NCI-H1436 treated with DMSO at 0.1 percent for 48 hours (cell line): ENCODE measurements at places on chromosomes 12 and 14.

- no peak for DNase-seq
Measured at GRCh38 chr12:174124-174523, 39.8 kb downstream of the SLC6A12 start.

DNA sequence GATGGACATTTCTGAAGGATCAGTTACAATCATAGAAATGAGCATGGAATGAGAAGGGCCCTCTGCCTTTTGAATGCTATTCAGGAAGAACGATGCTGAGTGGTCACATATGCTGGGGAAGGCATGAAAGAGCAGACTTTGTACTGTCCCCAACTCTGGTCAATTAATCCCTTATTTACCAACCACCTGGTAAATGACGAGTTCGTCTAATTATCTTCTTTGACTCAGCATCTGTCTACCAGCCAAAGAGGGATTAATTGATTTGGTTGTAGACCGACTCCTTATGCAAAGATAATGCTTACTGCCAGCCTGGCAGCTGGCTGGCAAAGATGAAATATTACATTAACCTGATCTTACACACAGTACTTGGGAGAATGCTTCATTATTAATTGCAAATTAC lies 152.2 kb downstream of the CHST11 start:
- DNase-seq, result peak; percentile 52

GRCh38 chr14:43356979-43357545 lies 1150.0 kb downstream of the FSCB start:
- no peak for DNase-seq

DNA sequence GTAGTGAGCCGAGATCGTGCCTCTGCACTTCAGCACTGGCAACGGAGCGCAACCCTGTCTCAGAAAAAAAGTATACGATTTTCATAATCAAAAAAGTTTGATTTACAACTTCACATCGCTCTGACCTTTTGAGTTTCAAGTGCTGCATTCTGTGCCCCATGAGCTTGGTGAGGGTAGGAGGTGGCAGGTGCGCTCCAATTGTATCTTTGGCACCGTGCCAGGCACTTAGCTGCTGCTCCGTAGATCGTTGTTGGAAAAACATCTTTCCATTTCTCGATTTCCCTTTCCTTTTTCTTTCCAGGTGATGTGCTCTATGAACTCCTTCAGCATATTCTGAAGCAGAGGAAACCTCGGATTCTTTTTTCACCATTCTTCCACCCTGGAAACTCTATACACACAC lies 203.7 kb downstream of the ETV6 start:
- peak; percentile 53 for DNase-seq

- DNase-seq, result no peak
Measured at GRCh38 chr12:123966596-123966995, 6.0 kb downstream of the CCDC92 start.

- no peak for DNase-seq
Measured at GRCh38 chr12:78696267-78696666, 168.3 kb upstream of the SYT1 start.

GRCh38 chr12:3605692-3606091 lies 114.7 kb downstream of the PRMT8 start:
- DNase-seq, result no peak

DNA sequence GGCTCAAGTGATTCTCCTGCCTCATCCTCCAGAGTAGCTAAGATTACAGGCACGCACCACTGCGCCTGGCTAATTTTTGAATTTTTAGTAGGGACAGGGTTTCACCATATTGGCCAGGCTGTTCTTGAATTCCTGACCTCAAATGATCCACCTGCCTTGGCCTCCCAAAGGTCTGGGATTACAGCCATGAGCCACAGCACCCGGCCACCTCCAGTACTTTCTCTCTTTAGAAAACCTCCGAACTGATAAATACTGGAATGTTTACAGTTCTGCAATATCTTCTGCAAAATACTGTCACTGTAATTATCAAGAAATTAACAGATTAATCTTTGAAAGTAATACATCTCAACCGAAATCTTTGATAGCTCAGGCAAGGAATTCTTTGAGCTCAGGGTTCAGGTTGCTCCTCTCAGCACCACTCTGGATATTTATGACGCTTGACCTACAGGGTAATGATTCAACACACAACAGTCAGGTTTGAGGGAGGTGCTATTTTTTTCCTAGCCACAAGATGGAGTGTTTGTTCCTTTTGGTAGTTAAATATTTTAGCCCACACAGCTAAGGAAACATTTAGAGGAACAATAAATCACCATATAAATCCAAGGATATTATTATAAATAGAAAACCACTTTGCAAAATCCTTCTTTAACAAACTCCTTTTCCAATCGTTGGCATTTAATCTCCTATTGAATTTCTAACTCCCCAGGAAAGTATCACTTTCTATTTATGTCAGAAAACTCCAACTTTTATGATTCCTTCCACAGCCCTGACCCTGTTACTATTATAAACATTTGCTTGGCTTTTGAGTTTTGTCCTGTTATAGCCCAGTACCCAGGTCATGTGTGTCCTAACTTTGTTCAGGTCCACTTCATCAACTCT lies 48.6 kb upstream of the GTF2A1 start:
- no peak for DNase-seq

- DNase-seq, result no peak
Measured at GRCh38 chr14:76456200-76456599, 80.3 kb downstream of the ESRRB start.
